IMR-90 (cell line): ENCODE measurements at places on chromosomes 2 and 18. TPM values are rescaled to one million over a fixed set of nuclear protein-coding genes. Genes with fewer than 3 reads are reported as not detected.

- H3K27me3 ChIP-seq, result no peaks in the 10 kb centered on the region
- no peak for DNase-seq
- H3K27ac ChIP-seq, result no peak overlapping the region
- no peak overlapping the region for H3K4me3 ChIP-seq
- H3K36me3 ChIP-seq, result no peaks in the 10 kb centered on the region
These were observed 547.7 kb upstream of the LRRTM1 start for GRCh38 chr2:80852079-80852807.

DNA sequence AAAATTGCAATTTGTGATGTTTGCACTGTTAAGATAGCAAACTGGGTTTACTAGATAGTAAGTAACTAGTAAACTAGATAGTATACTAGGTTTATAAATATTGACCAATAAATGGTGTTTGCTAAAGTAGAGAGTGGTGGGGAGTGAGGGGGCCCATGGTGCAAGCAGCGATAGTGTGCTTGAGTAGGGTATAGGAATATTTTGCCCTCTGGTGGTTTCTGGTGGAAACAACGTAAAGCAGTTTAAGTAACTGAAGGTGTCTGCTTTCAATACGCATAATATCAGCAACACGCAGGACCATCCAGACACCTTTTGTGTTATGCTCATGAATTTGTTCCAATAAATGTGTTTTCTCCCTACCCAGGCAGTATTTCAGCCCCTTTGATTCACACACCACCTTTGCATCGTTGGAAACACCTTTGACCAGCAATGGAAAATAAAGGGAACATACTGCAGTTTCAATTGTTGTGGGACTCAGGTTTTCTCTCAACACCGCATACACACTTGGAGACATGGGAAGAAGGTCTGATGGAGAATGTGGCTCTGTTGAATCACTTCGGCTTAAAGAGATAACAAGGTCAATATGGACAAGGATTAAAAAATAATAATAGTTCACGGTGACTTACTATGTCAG lies 16.7 kb upstream of the STAT1 start:
- no peaks in the 10 kb centered on the region for H3K36me3 ChIP-seq
- H3K4me3 ChIP-seq, result no peak overlapping the region
- DNase-seq, result peak; percentile 49
- no peaks in the 10 kb centered on the region for H3K27me3 ChIP-seq

GRCh38 chr2:67954093-67954748 lies 108.6 kb downstream of the C1D start:
- H3K36me3 ChIP-seq, result no peaks in the 10 kb centered on the region
- H3K4me1 ChIP-seq, result no peaks in the 10 kb centered on the region
- H3K27ac ChIP-seq, result no peak overlapping the region

Gene TACR1
- 0.06 and 0.09 TPM in 2 replicates for polyA plus RNA-seq

DNA sequence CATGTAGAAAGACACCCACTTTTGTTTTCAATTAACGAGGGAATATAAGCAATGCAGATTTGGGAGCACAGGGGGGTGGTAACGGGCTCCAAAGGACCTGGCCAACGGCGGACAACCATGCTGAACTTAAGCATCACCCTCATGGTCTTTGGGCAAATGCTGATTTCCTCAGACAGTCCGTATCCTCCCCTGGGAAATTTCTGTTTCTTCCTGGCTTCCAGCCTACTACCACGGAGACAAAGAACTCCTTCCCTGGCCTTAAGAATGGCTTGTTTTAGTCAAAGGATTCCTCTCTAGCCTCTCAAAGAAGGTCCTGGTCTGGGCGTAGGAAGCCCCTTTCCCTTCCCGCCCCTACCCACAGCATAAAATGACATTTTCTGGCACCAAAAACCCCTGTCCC lies 34.3 kb downstream of the EN1 start:
- no peak overlapping the region for H3K4me3 ChIP-seq
- no peaks in the 10 kb centered on the region for H3K4me1 ChIP-seq
- H3K36me3 ChIP-seq, result no peaks in the 10 kb centered on the region

- no peaks in the 10 kb centered on the region for H3K4me1 ChIP-seq
- no peak overlapping the region for H3K4me3 ChIP-seq
- DNase-seq, result no peak
- no peaks in the 10 kb centered on the region for H3K36me3 ChIP-seq
- H3K27ac ChIP-seq, result no peak overlapping the region
- H3K27me3 ChIP-seq, result no peaks in the 10 kb centered on the region
These were observed 65.8 kb downstream of the CD8B2 start for GRCh38 chr2:106552921-106553320.

Gene GKN2
- polyA plus RNA-seq, result not detected in 2 replicates

Gene FSHR
- polyA plus RNA-seq, result not detected in 2 replicates
